ENCODE measurements at places on chromosomes 12 and 14.

DNA sequence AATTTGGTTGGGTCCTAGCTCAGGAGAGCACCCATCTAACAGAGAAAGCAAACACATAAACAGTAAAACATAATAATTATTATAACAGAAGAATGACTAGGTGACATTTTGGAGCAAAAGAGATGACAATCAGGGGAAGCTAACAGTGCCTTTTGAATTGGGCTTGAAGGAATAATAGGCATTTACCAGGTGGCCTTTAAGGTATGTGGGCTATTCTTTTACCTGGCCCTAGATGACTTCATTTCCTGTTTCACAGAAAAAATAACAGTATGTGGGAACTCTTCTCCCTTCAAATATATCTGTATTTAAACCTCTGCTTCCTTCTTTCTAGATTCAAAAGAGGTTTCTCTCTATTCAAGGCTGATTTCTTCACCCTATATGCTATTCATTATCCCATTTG, 3.8 kb downstream of the IRAK4 start:
- no peak for DNase-seq

DNA sequence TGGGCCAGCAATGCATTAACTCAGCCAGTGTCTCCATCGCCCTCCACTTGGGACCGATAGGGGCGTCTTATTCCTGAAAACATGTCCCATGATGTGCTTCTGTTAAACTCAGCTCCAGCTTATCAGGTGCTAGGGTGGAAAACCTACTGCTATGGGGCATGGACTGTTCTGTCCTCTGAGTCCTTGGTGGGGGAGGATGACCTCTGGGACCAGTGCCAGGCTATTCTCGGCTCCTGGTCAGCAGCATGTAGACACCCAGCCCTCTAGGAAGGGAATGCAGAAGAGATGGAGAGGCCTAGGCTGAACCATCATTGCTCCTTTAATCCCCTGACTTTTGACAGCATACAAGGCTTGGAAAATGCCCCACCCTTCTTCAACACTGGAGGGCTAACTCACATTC, 486.2 kb downstream of the MED13L start:
- DNase-seq = no peak

- DNase-seq = no peak
These were observed 49.2 kb downstream of the SLC35F4 start for GRCh38 chr14:57816568-57817284.

DNA sequence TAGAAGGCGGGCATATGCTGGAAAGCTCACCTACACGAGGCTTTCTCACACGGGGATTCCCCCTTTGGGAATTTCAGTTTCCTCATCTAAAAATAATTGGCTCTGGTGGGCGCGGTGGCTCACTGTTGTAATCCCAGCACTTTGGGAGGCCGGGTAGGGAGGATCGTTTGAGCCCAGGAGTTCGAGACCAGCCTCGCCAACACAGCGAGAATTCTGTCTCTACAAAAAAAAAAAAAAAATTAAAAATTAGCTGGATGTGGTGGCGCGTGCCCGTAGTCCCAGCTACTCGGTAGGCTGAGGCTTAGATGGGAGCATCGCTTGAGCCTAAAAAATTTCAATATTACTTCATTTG, 400 bp upstream of the NDUFA12 start:
- DNase-seq = no peak

- no peak for DNase-seq
These were observed at the start of gene PACS2 for GRCh38 chr14:105314287-105315200. Gene PACS2, plus strand, starts transcription at chr14:105314748. Its CDS starts 171 bp downstream, at chr14:105314919.
